Activated CD4-positive, alpha-beta T cell treated with anti-CD3 and anti-CD28 coated beads for 1 hour (primary cell): ENCODE measurements at places on chromosomes 4 and X.

GRCh38 chr4:57550198-57550597 is 440.0 kb upstream of the IGFBP7 start:
- no peak for DNase-seq

- no peak for DNase-seq
These were observed 14.0 kb upstream of the DUSP21 start for GRCh38 chrX:44829832-44830231.

DNA sequence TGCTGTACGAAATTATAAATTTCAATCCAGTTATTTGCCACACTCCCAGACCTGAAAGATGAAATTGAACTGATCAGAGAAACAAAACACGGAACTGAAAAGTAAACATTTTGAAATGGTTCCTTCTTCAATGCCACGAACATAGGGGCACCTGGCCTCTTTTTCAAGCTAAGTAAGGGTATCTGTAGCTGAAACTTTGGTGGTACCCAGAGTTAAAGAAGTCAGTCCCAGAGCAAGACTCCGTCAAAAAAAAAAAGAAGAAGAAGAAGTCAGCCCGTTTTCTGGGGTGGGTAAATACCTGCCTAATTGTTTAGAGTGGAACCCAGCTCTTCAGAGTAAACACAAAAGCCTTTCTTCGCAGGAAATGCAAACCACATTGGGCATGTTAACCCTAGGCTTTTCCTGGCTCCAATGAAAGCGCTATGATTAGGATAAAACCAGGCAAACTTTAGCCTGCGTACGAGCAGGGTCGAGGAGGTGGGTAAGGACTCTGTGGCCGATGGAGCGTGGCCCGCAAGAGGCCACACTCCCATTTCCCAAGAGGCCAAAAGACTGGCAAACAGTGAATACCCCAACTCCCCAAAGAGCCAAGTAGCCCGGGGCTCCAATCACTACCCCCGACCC is 1.3 kb downstream of the ANTXR2 start:
- no peak for DNase-seq

DNA sequence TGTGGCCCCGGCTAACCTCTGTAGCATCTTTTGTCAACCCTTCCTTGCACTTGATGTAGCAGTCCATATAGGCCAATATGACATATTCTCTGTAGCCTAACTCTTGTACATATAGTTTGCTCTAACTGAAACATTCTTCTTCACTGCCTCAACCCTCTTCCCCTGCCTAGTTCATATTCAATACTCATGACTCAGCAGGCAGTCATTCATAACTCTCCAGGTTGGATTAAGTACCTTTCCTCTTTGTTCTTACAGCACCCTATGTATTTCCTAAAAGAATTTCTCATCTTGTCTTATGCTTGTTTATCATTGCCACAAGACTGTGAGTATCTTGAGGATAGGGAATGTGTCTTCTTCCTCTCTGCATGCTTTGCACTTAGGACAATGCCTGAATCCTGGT is 76.9 kb downstream of the TMLHE start:
- DNase-seq = no peak

DNA sequence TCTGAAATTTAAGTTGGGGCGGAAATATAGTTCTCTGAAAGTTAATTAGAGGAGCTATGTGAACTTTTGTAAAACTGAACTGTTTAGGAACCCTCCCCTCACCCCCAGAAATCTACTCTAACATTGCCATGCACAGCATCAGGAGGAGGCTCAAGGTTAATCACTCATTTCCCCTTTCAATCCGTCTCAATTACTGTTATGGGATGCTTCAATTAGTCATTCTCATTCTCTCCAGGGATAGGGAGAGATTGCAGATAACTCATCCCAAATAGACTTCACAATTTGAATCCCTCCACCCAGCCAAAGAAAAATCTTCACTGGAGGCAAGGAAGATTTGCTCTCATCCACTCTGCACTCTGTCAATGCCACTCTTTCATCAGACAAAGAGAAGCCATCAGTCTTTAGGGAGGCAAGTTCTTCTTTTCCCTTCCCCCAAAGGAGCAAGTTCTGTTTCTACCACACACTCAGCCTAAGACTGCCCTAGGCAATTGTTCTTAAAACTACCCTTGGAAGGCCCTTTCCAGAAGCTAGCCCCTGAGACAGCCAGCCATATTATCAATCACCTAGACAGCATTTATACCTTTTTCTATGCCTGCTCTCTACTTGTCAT is 140.4 kb downstream of the SLC10A7 start:
- DNase-seq = no peak

DNA sequence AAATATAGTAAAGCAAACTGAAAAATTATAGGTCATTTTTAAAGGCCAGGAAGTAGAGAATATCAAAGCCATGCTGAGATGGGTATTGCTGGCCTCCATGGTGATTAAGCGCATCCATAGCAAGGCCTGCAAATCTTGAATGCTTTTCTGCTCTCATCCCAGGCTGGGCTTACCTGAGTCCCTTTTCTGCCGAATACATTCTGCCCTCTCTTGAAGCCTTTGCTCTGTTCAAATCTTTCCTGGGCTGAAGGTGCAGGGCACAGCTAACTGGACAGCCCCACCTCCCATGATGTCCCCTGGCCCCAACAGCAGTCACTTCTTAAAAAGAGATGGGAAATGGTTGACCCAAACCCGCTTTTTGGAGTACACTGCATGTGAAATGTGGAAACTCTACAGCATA is 10.1 kb upstream of the EIF1AX start:
- DNase-seq = no peak

- no peak for DNase-seq
These were observed 3.2 kb upstream of the CLOCK start for GRCh38 chr4:55549888-55550287.

GRCh38 chrX:42220083-42220482 is 296.7 kb upstream of the CASK start:
- no peak for DNase-seq

- DNase-seq = no peak
These were observed 33.3 kb upstream of the H2AZ1 start for GRCh38 chr4:99983289-99983943.
